ENCODE measurements at places on chromosomes 3 and 15.

GRCh38 chr15:49848282-49848724, 227.5 kb downstream of the DTWD1 start:
- DNase-seq: peak; percentile 99

DNA sequence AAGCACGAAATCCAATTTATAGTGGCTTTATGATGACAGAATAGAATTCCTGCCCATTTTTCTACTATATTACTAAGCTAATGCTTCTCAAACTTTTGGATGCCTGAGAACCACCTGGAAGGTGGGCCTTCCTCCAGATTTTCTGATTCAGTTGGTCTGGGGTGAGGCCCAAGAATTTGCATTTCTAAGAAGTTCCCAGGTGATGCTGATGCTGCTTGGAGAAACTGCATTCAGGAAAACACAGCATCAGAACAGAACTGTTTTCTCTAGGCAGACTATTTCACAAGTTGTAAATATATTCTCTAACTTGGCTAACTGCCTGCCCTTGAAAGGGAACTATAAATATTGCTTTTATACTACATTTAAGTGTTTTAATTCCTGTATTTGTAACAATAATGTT, 644.9 kb upstream of the DPPA4 start:
- no peak for DNase-seq

- no peak for DNase-seq
Observed at GRCh38 chr3:61015859-61016258, 235.4 kb downstream of the FHIT start.

DNA sequence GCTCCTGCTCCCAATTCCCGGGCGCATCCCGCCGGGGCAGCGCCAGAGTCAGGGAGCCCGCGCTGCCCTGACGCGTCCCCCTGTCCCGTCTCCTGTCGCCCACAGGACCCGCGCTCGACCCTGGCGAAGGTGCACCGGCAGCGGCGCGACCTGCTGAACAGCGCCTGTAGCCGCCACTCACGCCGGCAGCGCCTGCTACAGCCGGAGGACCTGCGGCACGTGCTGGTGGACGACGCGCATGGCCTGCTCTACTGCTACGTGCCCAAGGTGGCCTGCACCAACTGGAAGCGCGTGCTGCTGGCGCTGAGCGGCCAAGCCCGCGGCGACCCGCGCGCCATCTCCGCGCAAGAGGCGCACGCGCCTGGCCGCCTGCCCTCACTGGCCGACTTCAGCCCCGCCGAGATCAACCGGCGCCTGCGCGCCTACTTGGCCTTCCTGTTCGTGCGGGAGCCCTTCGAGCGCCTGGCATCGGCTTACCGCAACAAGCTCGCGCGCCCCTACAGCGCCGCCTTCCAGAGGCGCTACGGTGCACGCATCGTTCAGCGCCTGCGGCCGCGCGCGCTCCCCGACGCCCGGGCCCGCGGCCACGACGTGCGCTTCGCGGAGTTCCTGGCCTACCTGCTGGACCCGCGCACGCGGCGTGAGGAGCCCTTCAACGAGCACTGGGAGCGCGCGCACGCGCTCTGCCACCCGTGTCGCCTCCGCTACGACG, 16.9 kb downstream of the C3orf22 start:
- DNase-seq: no peak

- no peak for DNase-seq
Observed at GRCh38 chr15:87848012-87848411, 408.5 kb downstream of the NTRK3 start.

- no peak for DNase-seq
Observed at GRCh38 chr15:52161406-52161966, 29.7 kb downstream of the GNB5 start.

DNA sequence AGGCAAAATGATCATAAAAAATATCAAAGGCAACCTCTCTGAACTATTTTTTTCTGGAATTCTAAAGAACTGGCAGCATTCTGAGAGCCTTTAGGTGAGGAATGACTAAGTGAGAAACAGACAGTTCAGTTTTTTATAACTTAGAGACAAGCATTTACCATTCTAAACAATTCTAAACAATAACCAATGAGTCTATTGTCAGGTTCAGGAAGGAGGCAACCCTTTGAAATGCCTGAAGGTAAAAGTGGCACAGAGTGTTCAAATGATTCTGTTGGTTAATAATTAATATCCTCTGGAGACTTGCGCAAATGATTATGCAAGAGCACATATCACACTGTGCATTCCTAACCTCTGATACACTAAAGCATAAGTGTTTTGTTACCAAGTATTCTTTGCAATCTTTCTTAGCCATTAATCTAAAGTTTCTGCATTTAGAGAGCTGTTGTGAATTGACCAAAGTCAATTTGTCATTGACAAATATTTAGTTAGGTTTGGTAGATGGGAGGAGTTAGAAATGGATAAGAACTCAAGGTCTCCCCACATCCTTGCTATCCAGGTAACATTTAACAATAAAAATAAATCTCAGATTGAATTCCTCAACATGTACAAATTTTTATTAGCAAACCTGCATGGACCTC, 9.2 kb upstream of the TGFBR2 start:
- DNase-seq: peak; percentile 89
